ENCODE measurements at places on chromosomes 12 and 14.

DNA sequence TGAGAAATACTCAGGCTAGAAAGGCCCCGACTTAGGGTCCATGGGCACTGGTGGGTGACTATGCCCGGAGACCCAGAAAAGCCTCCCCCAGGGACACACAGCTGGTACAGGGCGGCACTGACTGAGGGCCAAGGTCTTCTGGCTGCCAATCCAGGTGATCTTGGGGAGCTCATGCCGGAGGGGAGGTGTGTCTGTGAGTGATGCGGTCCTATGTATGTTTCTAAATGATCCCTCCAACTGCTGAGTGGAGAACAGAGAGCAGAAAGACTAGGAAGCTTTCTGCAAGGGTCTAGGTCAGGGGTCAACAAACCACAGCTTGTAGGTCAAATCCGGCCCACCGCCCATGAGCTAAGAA, 391 bp downstream of the SERPINA4 start:
- DNase-seq: no peak

GRCh38 chr14:104036212-104036611, 49.3 kb upstream of the ASPG start:
- no peak for DNase-seq

DNA sequence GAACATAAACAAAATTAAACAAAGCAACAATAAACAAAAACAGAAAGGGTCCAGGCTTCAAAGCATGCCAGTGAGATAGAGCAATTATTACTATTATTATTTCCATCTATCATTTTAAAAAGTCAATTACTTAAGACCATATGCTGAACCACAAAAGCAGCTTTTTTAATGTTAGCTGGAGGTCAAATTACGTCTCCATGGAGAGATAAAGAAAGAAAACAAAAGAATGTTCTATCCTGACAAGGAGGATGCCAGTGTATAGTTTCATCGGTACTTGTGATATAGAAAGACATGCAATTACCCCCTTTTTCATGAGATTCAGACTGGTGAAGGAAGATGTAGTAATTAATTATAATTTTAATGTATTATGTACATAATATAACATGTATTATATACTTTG, 81.6 kb upstream of the DCN start:
- no peak for DNase-seq

DNA sequence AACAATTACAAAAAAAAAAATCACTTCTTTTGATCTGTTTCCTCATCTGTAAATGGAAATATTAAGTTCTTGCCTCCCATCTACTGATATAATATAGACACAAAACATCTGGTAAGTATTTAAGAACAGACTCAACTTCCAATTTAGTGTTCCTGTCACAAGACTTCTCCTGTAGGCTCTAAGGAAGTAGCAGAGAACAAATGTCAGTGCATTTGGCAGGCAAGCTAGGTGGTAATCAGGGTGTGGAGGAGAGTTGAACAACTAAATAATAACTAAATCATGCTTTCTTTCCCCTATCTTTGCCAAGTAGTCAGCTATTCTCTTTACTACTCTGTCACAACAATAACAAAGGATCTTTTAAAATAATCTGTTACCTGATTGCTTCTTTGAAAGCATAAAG, 22.1 kb downstream of the BAZ1A start:
- no peak for DNase-seq

- no peak for DNase-seq
Measured at GRCh38 chr12:79873201-79873600, 61.7 kb downstream of the PPP1R12A start.

DNA sequence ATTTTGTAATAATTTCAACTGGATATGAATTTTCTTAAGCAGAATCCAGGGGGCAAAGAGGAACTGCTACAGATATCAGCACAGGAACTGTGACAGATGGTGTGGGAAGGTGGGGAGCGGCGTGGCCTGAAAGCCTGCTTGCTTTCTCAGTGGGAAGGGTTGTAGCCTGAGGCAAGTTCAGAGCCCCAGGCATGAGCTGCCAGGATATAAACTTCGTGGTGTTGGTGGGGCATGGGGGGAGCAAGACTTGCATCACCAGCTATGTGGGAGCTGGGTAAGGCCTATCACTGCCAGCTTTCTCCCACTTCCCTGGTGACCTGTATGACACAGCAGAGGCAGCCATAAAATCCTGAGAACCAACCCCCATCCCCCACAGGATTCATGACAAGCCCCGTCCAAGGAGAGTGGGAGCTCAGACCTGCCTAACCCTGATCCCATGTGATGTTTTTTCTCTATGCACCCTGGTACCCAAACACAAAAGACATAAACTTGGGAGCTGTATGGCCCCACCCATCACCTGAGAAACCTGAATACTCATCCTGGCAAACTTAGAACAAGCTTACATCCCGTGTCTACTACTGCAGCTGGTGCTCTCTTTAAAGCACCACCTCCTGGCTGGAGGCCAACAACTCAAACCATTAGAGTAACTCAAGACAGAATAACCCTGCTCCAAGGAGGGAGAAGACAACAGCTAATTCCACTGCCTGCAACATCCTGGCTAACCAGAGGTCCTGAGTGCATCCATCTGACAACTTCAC, 16.5 kb downstream of the CLEC1A start:
- DNase-seq: no peak

DNA sequence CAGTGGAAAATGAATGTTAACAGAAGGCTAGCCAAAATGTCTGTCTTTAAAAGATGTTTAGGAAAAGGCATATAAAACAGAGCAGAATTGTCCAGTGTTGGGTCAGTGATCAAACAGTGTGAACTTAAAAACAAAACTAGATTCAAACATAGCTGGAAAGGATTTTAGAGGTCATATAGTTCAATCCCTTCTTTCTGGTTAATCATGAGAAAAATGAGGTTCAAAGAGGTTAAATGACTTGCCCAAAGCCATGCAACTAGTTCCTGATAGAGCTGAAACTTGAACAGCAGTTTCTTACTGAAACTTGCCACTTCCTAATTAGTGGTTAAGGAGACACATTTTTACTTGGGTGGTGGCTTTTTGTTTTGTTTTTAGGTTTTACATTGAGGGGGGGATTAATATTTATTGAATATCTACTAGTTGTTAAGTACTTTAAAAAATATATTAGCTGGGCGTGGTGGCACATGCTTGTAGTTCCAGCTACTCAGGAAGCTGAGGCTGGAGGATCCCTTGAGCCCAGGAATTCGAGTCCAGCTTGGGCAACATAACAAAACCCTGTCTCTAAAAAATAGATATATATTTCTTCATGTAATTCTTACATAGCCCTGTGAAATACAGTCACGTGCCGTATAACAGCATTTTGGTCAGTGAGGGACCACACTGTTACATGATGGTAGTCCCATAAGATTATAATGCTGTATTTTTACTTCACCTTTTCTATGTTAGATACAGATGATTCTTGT, 20.4 kb downstream of the ACVR1B start:
- no peak for DNase-seq

DNA sequence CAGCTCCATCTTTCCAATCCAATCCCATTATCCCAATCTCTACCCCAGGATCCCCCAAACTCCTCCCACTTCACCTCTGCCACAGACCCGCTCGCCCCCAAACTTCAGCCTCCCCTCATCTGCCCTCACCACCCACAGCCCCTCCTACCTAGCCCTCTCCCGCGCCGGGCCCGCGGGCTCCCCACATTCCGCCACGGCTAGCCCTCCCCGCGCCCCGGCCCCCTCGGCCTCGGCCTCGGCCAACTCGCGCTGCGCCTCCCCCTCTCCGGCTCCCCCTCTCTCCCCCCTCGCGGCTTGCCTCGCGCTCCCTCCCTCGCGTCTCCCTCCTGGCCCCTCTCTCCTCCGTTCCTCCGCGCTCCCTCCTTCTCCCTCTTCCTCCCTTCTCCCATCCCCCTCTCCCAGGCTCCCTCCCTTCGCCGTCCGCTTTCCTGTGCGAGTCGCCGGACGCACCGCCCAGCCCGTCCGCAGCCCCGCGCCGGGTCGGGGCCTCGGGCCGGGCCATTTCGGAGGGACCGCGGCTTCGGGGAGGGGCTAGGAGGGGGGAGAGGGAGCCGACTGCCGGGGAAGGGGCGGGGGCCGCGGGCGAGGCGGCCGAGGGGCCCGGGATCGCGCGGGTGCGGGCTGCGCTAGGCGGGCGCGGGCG, at the start of gene ATN1:
Gene ATN1, plus strand, starts transcription at position 581 of the 643 bp plus-strand sequence. CDS start 6,043 bp downstream, outside the sequence.
- DNase-seq: no peak

Measured in stimulated activated CD4-positive, alpha-beta T cell treated with anti-CD3 and anti-CD28 coated beads, Interleukin-4, amount 100 ng/mL, for 48 hours (primary cell).